Cortex of kidney (tissue), 1 donor: ENCODE measurements at places on chromosomes 12 and 14.

DNA sequence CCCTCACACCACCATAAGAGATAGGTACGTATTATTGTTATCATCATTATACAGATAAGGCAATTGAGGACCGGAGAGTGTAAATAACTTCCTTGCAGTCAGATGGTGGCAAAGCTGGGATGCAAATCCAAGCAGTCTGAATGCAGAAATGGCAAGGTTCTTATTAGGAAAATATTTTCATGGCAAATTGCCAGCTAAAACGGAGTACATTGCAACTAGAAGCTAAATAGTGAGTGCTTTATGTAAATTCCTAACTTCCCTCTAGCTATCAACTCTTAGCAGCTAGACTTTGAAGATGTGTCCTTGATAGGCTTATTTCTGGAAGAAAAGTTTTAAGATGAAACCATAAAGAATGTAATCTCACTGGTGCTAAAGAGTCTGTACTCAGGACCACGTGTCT, 323.9 kb upstream of the DIO2 start:
- DNase-seq, result no peak

DNA sequence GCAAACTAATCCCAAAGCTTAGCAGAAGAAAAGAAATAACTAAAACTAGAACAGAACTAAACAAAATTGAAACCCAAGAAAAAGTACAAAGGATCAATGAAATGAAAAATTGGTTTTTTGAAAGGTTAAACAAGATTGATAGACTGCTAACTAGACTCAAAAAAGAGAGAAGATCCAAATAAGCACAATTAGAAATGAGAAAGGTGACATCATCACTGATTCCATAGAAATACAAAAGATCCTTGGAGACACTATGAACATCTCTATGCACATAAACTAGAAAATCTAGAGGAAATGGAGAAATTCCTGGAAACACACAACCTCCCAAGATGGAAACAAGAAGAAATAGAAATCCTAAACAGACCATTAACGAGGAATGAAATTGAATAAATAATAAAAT, 47.1 kb upstream of the SLC38A2 start:
- no peak for DNase-seq

GRCh38 chr12:54251667-54252284, 28.1 kb downstream of the CBX5 start:
- no peak for DNase-seq

- no peak for DNase-seq
Observed at GRCh38 chr12:103680591-103681141, 93.6 kb downstream of the STAB2 start.

GRCh38 chr12:113246478-113247122, 25.3 kb downstream of the TPCN1 start:
- DNase-seq, result no peak

- no peak for DNase-seq
Observed at GRCh38 chr14:53879022-53879686, 77.5 kb downstream of the BMP4 start.

DNA sequence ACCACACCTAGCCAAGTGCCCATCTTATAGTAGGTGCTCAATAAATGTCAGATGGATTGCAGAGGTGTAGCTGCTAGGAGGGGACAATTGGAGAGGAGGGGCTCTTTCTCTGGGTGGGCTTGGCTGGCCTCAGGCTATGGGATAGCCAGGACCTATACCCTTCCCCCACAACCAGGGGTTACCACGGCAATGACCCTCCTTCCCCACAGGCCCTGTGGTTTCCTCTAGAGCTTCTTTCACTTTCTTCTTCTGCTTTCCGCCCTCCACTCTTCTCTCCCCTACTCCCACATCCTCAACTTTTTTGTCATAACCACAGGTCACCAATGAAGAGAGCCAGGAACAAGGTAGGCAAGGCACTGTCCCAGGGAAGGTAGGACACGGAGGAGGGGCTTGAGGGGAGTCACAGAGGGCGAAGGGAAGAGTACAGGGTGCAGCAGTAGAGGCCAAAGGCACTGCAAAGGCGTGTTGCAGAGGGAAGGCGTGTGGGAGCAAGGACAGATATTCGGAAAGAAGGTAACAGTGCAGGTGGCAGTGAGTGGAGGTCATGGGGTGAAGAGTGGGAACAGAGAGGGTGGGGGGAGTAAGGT, 1.9 kb upstream of the ITGB7 start:
- no peak for DNase-seq

DNA sequence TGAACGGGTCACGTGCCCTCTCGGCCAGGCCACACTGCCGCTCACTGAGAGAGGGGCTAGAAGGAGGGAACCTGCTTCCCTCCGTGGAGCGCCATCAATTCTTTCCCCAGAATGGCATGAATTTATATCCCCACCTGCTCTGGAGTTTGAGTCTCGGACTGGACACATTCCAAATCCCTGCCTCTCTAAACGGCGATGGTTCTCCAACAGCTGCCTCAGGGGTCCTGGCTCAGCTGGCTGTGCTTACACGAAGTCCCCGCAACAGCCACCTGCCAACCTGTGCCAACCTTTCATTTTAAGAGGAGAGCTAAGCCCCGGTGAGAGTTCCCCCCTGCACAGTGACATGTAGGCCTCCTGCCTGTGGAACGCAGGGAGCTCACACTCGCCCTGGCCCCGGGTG, 73.2 kb downstream of the RIMBP2 start:
- DNase-seq, result no peak

- DNase-seq, result no peak
Observed at GRCh38 chr14:69572030-69572840, 2.4 kb downstream of the CCDC177 start.

GRCh38 chr12:3061501-3062215, 15.5 kb upstream of the TSPAN9 start:
- no peak for DNase-seq

- DNase-seq, result no peak
Observed at GRCh38 chr14:22266142-22266442, 322.9 kb downstream of the DAD1 start.

- no peak for DNase-seq
Observed at GRCh38 chr14:50232276-50232642, 881 bp upstream of the SOS2 start.

DNA sequence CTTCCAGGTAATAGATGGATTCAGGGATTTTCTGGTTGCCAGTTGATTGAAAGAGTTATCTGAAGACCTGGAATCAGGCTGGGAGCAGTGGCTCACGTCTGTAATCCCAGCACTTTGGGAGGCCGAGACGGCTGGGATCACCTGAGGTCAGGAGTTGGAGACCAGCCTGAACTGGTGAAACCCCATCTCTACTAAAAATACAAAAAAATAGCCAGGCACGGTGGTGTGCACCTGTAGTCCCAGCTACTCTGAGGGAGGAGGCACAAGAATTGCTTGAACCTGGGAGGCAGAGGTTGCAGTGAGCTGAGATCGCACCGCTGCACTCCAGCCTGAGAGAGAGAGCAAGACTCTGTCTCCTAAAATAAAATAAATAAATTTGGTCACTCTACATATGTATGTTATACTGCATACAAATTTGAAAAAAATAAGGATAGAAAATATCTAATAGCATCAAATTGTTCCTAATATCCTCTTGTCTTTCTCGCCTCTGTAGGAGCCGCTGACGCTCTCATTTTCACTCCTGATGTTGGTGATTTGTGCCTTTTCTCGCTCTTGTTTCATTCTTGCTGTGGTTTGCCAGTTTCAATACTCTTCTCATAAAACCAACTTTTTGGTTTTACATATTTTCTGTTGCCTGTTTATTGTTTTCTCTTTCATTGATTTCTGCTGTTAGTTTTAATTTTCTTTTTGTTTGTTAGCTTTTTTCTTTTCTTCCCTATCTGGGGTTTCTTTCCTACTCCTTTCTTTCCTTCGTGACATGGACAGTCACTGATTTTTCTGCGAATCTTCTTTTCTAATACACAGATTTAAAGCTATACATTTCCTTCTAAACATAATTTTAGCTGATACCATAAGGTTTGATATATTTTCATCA, 23.8 kb upstream of the PLD4 start:
- no peak for DNase-seq

DNA sequence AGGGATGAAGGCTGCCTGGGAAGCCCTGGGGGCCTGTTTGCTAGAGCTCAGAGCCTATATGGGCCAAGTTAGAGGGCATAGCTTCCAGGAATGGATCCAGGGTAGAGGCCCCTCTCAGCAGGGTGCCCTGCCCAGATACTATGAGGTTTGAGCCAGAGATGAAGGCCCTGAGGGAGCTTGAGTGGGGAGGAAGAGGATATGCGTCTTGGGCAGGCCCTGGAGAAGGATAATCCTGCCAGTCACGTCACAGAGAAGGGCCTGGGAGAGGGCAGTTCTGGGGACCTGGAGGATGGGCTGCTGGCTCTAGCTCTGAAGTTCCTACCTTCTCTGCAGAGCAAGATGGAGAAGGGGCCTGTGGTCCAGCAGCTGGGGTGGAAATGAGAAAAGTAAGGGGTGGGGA, 5.9 kb upstream of the CACNB3 start:
- DNase-seq, result no peak

- no peak for DNase-seq
Observed at GRCh38 chr14:63375769-63376168, 57.0 kb upstream of the GPHB5 start.

- no peak for DNase-seq
Observed at GRCh38 chr12:74424778-74425177, 112.9 kb upstream of the ATXN7L3B start.

DNA sequence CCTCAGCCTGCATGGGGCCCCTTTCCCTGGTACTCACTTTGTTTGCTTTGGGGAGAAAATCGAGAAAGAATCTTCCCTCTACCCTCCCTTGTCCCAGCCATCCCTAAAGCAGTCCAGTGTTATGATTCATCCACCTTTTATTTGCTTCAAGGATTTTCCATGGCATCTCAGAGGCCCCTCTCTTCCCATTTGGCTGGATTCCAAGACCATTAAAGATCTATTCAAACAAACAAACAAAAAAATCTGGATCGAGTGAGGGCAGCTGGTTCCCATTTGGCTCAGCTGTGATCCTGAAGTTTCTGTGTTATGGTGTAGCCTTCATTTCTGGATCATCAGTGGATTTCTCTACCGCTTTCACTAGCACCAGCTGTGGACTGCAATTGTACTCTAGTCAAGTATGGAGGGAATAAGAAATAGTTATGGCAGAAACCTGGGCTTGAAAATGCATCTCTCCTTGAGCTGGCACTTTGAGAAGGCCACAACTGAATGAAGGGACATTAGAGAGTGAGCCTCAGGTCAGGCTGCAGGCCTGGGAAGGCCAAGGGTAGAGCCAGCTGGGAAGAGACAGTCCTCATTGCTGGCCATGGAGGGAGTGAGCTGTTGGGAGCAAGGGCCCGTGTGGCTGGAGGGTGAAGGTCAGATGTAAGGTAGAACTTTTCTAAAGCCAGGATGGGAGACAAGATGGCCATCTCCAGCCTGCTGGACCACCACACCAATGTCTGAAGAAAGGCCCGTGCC, 13.7 kb downstream of the KRT71 start:
- no peak for DNase-seq

DNA sequence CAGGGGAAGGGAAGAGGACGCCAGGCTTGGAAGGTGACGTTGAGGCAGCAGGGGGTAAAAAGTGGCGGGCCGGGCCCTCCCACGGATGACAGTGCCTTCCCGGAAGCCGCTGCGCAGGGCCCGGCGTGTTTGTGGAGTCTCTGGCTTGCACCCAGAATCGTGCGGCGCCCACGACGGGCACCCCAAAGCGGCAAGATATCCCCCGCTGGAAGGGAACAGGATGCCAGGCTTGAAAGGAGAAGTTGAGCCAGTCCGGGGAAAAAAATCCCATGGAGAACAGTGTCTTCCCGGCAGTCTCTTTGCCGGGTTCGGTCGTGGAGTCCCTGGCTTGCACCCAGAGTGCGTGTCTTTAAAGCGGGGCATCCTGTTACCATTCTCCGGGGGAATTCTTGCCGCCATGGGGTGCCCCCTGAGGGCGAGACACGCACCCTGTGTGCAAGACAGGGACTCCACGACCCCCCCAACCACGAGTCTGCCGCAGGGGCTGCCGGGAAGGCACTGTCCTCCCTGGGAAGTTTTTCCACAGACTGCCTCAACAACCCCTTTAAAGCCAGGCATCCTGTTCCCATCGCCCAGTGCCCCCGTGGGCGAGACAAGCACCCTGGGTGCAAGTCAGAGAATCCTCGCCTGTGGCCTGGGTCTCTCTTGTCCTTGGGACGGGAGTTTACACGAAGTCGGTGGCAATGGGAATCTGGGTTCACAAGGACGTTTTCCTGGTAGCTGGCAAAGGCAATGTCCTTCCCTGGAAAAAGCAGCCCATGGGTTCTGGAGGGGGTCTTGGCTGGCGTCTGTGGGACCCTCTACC, 156.1 kb upstream of the ALG10B start:
- no peak for DNase-seq

- DNase-seq, result no peak
Observed at GRCh38 chr14:77022236-77022852, 6.2 kb downstream of the IRF2BPL start.

GRCh38 chr12:8970432-8970831, 18.9 kb upstream of the KLRG1 start:
- DNase-seq, result no peak

DNA sequence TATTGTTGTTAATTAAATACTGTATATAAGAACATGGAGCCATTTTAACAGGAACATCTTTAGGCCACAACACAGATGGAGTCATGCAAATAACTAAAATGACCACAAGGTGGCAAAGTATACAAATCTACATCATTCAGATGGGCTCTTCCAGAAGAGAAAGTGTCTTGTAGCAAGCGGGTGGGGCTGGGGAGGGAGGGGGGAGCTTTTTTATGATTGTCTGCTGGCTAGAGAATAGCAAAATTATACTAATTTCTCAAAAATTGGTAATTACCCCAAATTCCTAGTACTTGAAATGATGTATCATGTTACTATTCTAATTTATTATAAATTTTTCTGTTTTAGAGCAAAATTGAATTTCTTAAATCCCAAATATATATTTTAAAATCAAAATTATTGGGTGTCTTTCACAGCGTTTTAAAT, 378.7 kb downstream of the PRKD1 start:
- no peak for DNase-seq

DNA sequence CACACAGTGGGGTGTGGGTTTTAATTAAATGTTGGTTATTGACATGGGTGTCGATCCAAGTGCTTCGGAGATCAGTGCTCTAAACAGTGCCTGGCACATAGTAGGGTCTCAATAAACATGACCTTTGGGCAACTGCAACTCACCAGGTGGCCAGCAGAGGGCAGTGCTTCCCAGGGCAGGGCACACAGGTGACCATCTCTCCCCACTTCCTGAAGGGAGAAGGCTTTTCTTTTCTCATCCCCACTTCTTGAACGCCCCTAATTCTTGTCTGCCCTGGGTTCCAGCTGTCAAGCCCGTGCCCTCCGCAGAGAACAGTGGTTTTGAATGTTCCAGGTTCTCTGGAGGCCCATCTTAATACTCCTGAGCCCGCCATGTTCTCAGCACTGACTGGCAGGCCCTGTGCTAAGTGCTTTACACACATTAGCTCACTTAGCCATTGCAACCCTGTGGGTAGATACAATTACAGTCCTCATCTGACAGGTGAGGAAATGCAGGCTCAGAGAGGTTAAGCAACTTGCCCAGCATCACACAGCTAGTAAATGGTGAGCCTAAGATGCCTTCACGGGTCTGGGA, 16.3 kb downstream of the RAPGEF3 start:
- DNase-seq, result no peak

GRCh38 chr12:53070877-53071492, 8.2 kb downstream of the SPRYD3 start:
- no peak for DNase-seq
